Stimulated activated CD4-positive, alpha-beta T cell treated with anti-CD3 and anti-CD28 coated beads, Interleukin-1b, Interleukin-23, amount 100 ng/mL, for 24 hours (primary cell): ENCODE measurements at places on chromosomes 5 and 9.

GRCh38 chr5:65862384-65862783 is 64.0 kb upstream of the ERBIN start:
- DNase-seq = no peak

- no peak for DNase-seq
Observed at GRCh38 chr9:127927988-127928675, 2.4 kb downstream of the PIP5KL1 start.

- DNase-seq = no peak
Observed at GRCh38 chr9:112867275-112867991, 23.2 kb downstream of the SLC46A2 start.

GRCh38 chr5:57304931-57305330 is 131.1 kb downstream of the GPBP1 start:
- DNase-seq = no peak

GRCh38 chr5:76548525-76549229 is 74.5 kb downstream of the F2RL2 start:
- no peak for DNase-seq

DNA sequence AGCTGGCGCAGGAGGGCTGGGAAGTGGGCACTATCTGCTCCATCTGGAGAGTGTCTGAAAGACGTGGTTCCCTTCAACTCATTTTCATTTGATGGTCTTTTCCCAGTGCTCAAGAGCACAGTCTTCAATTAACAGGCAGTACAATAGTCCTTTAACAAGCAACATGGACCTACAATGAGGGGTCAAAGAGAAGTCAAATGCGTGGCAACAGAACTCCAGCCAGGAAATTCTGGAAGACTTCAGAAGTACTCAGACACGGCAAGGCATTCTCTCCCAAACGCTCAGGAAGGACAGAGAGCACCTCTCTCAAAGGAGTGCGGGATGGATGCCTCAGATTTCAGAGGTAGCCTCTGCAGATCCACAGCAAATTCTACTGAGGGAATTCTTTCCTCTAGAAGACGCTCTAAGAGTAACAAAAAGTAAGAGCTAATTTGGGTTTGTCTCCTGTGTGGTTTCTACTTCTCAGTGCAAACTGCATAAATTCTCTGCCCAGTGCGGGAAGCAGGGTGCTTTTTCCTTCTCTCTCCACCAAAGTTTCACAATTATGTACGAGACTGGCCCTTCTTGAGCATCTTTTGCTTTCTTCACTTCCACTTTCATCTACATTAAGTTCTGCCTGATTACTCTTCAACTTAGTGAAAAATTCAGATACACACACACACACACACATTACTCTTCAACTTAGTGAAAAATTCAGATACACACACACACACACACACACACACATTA is 56.4 kb downstream of the LHFPL2 start:
- no peak for DNase-seq

DNA sequence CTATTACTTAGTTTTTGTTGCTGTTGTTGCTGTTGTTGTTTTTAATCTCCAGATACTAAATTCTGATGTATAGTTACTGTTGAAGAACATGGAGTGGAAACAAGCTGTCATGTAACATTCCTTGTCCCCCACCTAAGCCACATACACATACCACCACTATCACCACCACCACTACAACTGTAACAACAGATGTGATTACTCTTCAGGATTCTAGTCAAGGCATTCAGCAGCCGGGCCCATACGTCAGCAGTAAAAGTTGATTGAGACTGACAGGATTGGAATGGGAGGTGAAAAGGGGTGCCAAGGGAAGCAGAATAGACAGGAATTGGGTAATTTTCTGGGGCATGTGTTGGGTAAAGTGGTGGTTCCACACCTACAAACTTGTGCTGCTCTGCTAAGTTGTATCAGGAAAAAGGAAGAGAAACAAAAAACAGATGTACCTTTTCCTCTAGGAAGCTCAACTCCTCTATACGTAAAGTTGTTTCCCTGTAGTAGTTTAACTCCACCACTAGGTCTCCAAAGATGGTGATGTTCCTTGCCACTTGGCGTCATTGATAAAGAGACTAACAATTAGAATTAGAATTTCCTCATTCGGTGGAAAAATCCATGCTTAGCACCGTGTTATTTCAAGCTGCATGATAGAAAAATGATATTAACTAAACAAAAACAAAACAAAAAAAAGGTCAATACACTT is 138.6 kb downstream of the ARRDC3 start:
- DNase-seq = no peak

GRCh38 chr5:59685793-59686192 is 207.7 kb downstream of the PDE4D start:
- DNase-seq = no peak

- no peak for DNase-seq
Observed at GRCh38 chr5:113047733-113048652, 71.4 kb downstream of the DCP2 start.

GRCh38 chr9:77440057-77440456 is 208.1 kb downstream of the GNA14 start:
- no peak for DNase-seq

GRCh38 chr5:2254880-2255750 is 372.4 kb upstream of the IRX4 start:
- no peak for DNase-seq

DNA sequence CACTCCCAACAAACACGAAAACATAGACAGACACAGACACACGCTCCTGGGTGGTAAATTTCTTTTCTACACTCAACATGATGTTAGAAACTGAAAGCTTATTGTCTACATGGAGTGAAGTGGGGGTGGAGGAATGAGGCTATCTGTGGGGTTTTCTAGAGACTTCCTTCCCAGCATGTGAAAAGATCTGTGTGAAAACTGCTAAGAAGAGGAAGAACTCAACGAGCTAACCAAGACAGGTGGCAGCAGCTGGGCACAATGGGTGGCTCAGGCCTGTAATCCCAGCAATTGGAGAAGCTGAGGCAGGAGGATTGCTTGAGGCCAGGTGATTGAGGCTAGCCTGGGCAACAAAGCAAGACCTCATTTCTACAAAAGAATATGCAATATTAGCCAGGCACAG is 7.6 kb downstream of the FYB1 start:
- no peak for DNase-seq

- no peak for DNase-seq
Observed at GRCh38 chr5:73306078-73306719, 133.2 kb downstream of the TMEM174 start.

DNA sequence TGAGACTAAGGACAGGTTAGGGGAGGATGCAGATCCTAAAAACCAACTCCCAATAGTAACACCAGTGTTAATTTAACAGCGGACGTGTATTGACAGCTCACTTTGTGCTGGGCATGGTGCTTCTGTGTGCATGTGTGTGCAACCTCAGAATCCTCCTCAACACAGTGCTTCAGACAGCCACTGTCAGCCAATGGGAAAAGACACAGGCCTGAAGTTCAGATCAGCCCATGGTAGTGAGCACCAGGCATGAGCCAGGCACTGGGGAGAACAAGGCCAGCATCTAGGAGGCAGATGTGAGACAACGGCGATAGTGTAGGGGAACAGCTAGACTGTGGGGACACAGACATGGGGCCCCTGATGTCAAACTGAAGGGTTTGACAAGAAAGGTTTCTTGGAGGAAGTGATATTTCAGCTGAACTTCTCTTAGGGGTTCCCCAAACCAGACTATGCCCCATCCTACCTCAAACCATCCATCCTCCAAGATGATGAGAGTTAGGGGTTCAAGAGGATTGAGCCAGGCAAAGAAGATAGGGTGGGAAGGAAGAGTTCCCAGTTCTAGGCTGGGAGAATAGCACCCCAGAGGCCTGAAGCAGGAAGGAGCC is 71.5 kb upstream of the PSD2 start:
- no peak for DNase-seq

- DNase-seq = no peak
Observed at GRCh38 chr9:76452839-76453238, 6.1 kb upstream of the GCNT1 start.

DNA sequence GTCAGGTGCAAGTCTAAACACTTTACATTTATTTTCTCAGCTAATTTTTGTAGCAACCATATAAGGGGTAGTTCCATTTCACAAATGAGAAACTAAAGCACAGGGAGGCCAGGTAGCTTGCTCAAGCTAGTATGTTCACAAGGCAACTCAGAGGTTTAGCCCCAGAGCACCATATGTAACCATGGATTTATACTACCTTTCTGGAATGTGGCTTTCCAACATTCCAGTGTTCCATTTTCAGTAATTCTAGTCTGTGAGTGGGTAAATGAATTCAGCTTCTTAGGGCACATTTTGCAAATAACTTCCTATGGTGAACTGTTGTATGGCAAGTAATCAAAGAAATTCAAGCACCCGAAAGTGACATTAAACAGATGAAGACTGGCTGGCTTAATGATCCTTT is 25.0 kb upstream of the CAST start:
- DNase-seq = no peak

- no peak for DNase-seq
Observed at GRCh38 chr5:15637886-15638285, 137.9 kb downstream of the FBXL7 start.

DNA sequence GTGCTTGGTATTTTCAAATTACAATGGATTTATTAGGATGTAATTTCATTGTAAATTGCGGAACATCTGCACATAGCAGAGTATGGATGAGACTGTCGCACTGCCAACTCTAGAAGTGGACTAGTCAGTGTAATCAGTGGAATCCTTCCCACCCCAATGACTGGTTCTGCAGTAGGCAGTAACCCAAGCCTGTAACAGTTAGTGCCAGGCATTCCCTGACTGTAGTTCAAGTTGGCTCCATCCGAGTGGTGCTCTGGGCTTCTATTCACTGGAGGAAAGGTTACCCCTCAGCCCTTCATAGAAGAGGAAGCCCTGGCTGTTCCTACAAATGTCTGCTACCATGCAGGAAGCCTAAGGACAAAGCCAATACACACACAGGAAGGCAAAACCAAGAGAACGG is 23.2 kb downstream of the AK3 start:
- DNase-seq = no peak
